ENCODE measurements at places on chromosomes 13 and 19.

DNA sequence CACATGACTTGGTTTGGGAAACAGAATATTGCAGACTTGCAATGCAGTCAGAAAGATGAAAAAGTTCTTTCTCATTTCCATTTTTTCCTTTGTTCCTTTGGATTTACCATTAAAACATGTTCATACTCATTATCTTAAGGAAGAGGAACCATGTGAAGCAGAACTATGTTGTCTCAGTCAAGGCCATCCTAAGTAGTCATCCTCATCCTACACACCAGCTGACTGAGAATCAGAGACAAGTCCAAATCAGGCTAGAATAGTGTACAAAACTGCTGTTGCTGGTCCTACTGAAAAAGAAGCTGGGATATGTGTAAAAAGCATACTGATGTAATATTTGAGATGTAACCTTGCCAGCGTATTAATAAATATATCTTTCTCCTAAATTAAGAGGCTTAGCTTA is 433.4 kb downstream of the SLITRK5 start:
- DNase-seq = no peak

DNA sequence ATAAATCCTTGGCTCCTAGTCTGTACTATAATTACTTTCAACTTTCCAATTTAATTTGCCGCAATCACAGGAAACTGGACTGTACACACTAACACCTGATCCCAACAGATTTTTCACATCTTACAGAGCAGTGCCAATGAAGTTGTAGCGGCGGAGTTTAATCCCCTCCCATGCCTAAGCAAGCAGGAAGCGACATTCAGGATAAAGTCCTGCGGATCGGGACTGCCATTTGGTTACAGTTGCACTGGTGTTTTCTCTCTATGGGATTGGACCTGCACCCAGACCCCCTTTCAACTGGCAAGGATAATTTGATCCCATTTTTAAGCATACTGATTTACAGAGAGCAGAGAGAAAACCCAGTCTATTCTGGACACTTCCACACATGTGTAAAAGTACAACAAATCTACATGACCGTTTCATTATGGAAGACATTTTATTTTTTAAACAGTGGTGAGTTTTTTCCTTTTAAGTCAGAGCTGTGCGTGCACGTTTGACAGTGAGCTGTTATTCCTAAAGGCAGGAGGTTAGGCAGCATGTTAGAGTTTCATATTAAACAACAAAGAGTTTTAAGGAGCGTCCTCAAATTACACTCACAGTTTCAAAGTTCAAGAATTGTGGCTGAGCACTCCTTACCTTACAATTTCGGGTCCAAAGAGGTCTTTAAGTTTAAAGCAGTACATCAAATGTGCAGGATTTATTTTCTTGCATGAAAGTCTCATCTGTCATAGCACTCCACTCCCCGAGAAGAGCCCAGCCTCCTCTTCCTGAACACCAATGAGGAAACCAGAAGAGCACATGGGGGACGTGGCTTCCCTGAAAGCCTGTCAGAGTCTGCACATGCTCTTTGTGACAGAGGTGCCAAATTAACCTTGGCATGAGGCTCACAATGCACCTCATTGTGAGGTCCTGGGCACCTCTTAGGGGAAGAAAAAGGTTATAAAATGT is 141.6 kb upstream of the RFC3 start:
- no peak for DNase-seq

DNA sequence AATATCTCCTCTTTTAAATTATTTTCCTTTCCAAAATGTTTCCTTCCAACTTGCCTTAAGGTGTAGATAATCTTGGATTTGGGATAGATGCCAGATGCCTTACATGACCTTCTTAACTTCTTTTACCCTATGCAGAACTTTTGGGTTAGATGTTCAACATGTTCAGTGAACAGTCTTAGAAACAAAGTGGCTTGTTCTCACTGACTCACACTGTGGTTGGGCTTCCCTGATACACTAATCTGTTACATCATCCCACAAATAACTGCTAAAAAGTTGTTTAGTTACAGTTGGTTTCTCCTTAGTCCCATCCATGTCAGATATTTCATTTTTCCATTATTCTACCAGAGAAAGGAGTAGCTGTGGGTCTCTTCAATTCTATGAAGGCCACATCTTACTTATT is 2638.2 kb downstream of the PCDH9 start:
- no peak for DNase-seq

GRCh38 chr13:55761986-55762385 is 1378.7 kb upstream of the PRR20A start:
- DNase-seq = no peak

GRCh38 chr13:99809496-99809895 is 162.1 kb downstream of the ZIC5 start:
- no peak for DNase-seq

DNA sequence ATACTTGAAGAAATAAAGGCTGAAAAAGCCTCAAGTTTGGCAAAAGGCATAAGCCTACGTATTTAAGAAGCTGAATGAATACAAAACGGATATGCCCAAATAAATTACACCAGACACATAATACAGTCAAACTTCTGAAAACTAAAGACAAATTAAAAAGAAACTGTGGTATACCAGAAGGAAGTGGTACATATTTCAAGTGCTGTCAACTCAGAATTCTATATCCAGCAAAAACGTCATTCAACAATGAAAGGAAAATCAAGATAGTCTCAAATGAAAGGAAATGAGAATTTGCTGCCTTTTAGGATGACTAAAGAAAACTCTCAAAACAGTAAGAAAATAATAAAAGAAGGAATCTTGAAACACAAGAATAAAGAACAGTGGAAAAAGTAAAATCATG is 69.5 kb downstream of the POLR1D start:
- no peak for DNase-seq

GRCh38 chr13:46071590-46072249 is 19.2 kb upstream of the ZC3H13 start:
- DNase-seq = no peak

- DNase-seq = no peak
Measured at GRCh38 chr13:32026623-32027022, 5.0 kb upstream of the FRY start.

DNA sequence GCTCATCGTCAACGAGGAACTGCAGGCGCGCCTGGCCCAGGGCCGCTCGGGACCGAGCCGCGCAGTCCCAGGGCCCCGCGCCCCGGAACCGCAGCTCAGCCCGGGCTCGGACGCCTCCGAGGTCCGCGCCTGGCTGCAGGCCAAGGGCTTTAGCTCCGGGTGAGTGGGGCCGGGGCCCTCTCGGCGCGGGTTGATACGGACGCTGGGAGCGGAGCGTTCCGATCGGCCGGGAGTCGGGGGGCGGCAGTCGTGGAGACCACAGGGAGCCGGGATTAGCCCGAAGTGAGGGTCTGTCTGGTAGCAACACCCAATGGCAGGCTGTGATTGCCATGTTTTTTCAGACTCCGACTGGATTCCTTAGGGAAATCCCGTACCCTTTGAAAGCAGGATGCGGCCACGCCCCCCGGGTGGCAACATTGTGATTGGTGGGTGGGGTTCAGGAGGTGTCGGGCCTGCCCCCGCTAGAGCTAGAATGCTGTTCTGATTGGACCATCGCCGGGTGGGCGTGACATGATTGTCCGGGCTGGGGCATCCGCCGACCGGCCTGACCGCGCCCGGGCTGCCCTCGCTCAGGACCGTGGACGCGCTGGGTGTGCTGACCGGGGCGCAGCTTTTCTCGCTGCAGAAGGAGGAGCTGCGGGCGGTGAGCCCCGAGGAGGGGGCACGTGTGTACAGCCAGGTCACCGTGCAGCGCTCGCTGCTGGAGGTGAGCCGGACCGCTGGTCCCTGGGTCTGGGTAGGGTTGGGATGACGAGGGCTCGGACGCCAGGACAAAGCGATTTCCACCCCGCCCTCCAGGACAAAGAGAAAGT is 11.3 kb downstream of the EPS8L1 start:
- peak; percentile 22 for DNase-seq

DNA sequence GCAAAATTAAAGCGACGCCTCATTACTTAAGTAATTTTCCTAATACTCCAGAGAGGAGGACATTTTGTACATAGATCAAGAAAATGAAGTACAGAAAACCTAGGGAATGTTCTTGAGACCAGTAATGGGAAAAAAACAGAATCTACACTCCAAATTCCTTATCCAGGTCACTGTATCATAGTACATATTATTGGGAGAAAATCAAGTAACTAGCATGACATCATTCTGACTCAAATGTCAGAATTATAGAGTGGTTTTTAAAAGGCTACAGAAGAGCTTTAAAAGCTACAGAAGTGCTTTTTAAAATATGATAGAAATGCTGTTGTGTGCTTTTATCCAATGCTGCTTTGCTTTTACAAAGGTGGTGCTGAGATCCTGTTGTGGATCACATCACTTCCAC is 86.3 kb upstream of the SLC15A1 start:
- no peak for DNase-seq

DNA sequence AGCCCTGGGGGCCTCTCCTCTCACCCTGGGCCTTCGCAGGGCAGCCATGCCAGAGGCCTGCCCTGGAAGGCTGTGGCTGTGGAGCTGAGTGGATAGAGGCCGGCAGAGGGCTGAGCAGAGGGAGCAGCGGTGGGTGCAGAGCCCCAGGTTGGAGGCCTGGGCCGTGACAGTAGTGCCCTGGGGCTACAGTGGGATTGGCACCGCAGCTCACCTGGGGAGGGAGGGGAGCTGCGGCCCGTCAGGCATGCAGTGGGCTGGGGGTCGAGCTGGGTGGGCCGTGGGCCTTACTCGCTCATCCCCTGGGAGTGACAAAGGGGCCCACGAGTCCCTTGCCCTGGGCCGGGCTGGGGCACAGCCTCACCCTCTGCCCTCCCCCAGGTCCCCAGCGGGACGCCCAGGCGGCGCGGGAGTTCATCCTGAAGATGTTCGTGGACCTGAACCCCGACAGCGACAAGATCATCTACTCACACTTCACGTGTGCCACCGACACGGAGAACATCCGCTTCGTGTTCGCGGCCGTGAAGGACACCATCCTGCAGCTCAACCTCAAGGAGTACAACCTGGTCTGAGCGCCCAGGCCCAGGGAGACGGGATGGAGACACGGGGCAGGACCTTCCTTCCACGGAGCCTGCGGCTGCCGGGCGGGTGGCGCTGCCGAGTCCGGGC is 15.1 kb upstream of the GNA15 start:
- DNase-seq = no peak

DNA sequence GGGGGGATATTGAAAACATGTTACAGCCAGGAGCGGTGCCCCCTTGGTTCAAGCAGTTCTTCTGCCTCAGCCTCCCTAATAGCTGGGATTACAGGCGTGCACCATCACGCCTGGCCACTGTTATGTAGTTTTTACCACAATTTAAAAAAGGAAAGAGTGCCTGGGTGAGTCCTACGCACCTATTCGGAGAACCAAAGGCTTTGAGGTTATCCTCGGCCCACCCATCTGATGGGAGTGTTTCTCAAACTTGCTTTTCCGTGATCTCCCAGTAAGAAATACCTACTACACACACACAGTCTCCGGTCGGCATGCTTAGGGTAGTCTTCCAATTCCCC is 4.2 kb upstream of the GP6 start:
- no peak for DNase-seq

DNA sequence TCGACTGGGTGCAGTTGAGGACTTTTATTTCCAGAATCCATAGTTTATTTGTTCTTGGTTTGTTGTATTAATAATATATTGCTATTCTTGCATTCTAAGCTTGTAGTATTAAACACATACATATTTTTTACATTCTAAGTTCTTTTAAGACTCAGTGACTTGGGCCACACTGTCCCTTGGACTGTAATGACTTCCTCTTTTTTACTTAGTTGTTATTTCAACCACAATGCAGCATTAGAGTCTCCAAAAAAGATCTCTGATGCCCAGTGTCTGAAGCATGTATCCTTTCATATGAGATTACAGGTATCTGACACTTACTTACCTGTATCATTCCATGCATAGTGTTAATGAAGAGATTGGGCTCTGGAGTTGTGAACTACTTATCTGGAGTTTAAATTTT is 864.9 kb upstream of the PCDH20 start:
- DNase-seq = no peak

- DNase-seq = no peak
Measured at GRCh38 chr19:17965370-17966128, 1.4 kb upstream of the KCNN1 start.

DNA sequence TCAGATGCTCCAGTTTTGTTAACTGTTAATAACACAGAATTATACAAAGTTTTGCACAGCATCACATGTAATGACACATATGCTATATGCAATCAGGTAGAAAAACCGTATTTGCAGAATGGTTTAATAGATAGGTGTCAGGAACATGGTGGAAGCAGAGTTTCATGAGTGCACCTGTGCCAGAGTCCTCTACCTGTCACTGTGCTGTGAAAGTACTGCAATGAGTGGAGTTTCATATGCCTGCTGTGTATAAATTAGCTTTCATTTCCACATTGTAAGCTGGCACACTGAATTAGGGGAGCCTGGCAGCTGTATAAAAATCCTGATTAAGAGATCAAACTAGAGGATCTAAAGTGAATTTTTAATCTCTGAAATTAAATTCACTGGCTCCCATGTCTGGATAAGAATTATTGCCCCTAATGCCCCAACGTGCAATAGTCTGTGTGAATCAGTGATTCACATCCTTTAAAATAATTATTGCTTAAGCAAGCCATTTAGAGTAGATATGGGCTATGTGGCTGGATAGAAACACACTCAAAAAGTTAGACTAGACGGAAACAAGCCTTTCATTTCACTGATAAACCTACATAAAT is 8.5 kb upstream of the EEF1AKMT1 start:
- no peak for DNase-seq

DNA sequence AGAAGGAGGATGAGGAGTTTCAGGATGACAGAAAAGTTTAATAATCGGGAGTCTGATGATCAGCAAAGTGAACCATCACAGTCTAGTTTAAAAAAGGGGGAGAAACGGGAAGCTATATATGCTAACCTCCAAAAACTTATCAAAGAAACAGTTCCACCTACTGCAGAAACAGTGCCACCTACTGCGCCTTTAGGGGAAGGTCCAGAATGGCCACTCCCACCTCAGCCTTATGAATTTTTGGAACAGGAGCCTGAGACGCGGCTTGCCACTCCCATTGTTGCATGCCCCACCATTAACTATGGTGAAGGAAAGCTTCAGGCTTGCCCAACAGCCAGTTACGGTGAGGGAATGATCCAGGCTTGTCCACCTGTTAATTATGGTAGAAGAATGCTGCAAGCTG is 929.0 kb downstream of the SLITRK6 start:
- DNase-seq = no peak

GRCh38 chr13:101919541-101920181 is 467.2 kb downstream of the ITGBL1 start:
- DNase-seq = no peak

- no peak for DNase-seq
Measured at GRCh38 chr13:30235216-30235615, 72.1 kb downstream of the KATNAL1 start.

DNA sequence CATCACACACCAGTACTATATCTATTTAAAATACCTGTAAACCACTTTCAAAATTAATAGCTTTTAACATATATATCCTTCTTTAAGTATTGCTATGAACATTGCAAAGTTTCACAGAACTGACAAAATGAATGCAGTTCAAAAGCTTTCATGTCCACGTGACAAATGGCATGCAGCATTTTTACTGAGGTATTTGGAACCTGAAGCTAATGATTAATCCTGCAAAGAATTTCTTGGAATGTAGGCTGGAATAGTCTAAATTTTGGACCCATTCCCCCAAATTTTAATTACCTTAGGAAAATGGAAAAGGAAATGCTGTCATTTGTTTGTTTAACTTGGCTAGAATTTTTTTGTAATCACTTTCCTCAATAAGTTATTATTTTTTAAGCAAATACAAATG is 423.8 kb upstream of the GPC6 start:
- no peak for DNase-seq

Measured in hematopoietic multipotent progenitor cell treated with erythropoietin and hydrocortisone succinate and interleukin-3 and kit ligand, for 17 days (in vitro differentiated cells).